ENCODE measurements at places on chromosomes 4 and X.
A peak's percentile ranks its signal among the peaks of the same experiment; 100 is the strongest.

DNA sequence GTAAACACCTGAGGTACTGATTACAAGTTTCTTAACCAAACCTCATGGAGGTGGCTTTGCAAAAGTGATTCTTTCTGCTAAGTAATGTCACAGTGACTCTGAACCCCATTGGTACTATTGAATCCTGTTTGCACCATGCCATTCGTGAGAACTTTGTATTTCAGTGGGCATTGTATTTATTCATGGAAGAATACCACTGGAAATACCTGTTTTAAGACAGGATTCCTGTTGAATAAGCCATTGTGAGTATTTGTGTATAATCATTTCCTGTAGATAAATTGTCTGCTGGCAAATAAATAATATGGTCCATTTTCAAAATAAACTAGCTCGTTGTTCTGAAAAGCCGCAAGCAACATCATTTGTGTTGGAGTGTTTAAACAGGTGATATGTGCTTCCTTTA is 136.4 kb upstream of the GUCY1A1 start:
- no peak for DNase-seq

- DNase-seq, result no peak
Measured at GRCh38 chrX:94831364-94831763, 1157.4 kb downstream of the FAM133A start.

- peak; percentile 77 for DNase-seq
Measured at GRCh38 chrX:103254921-103255493, at the start of gene TCEAL8. Gene TCEAL8 (minus strand): TSS chrX:103255155. CDS start chrX:103253979, 1,176 bp downstream.

DNA sequence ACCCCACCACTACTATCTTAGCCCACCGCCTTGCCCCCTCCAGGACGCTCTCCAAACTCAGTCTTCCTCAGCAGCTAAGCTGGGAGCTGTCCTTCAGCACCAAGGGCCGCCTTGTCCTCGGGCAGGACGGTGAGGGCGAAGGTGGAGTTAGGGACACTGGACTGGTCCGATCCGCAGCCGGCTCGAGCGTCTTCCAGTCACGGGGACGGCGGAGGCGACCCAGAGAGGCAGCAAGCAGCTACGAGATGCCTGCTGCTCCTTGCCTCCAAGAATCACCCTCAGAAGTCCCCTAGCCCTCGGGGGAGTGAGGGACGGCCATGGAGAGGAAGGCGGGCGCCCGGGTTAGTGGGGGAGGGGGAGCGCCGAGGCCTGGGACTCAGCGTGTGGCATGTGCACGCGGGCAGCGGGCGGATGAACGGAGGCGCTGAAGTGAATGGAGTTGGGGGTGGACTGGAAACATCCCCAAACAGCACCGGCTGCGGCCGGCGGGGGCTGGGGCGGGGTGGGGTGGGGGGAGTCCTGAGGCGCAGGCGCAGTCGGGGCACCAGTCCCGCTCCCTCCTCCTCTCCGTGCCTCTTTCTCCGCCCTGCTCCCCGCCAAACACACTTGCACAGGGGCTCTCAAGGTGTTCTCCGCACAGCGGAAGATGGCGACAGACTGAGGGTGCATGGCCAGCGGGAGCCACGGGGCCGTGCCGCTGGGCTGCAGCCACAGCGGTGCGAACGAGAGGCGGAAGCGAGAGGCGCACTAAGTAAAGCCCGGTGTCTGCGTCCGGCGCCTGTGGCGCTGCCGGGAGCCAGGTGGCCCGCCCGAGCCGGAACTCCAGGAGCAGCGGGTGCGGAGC is at the start of gene NALF2:
Gene NALF2 (plus strand): TSS at position 545 of the 844 bp plus-strand sequence. CDS start 957 bp downstream, outside the sequence.
- peak; percentile 71 for DNase-seq

- DNase-seq, result no peak
Measured at GRCh38 chr4:158786121-158786601, 17.3 kb downstream of the FNIP2 start.

DNA sequence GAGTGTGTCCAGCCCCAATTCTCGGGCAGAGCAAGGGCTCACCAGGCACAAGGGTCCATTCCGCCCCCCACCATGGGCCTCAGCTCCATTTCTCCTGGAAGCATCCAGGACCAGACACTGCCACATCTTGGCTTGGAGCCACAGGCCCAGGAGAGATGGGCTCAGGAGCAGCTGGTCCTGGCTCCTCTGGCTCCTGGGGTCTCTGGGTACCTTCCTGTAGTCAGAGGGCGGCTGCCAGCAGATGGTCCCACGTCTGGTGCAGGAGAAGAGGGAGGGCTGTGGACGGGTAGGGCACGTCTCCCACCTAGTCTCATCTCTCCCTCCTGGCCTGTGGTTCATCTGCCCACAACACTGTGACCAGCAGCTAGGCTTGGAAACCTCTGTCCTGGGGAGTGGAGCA is 8.0 kb downstream of the ATP2B3 start:
- DNase-seq, result no peak

All from activated naive CD4-positive, alpha-beta T cell treated with anti-CD3 and anti-CD28 coated beads, Interleukin-2, amount 10 ng/mL, durations not matched to agents 7 days and 5 days (primary cell).